Esophagus (tissue), 2 donors: ENCODE measurements at places on chromosomes 13 and 19. TPM values are rescaled to one million over a fixed set of nuclear protein-coding genes. Genes with fewer than 3 reads are reported as not detected.

Gene SCN1B
- polyA plus RNA-seq = 0.73 TPM

Gene UQCR11
- 70.5 TPM for polyA plus RNA-seq

Gene CRX
- polyA plus RNA-seq = not detected

Gene SULT2A1
- 0.02 TPM for polyA plus RNA-seq

Gene SIGLEC12
- 0.02 TPM for polyA plus RNA-seq

Gene IGFL2
- polyA plus RNA-seq = 5.4 TPM

Gene ZNF878
- polyA plus RNA-seq = 0.18 TPM

Gene GFY
- not detected for polyA plus RNA-seq

Gene ACER1
- polyA plus RNA-seq = 7.4 TPM

Gene SUGT1
- polyA plus RNA-seq = 33.7 TPM

Gene ZNF121
- polyA plus RNA-seq = 4.8 TPM

Gene DPY19L3
- 3.1 TPM for polyA plus RNA-seq

Gene LGALS7B
- polyA plus RNA-seq = 3,260 TPM

Gene ERICH6B
- polyA plus RNA-seq = not detected

Gene TMEM91
- polyA plus RNA-seq = 13.8 TPM

Gene OR4F17
- polyA plus RNA-seq = not detected

Gene C19orf85
- 0.04 TPM for polyA plus RNA-seq

Gene BCAM
- polyA plus RNA-seq = 18.0 TPM

Gene NLRP7
- not detected for polyA plus RNA-seq

Gene TRIM13
- polyA plus RNA-seq = 25.1 TPM

Gene REXO1
- polyA plus RNA-seq = 13.9 TPM

Gene SPHK2
- 15.5 TPM for polyA plus RNA-seq

Gene KIR2DL1
- not detected for polyA plus RNA-seq

Gene ZNF534
- 0.05 TPM for polyA plus RNA-seq

Gene TSSK6
- polyA plus RNA-seq = 1.2 TPM

Gene RRAS
- 46.0 TPM for polyA plus RNA-seq

Gene DACH1
- 0.16 TPM for polyA plus RNA-seq

Gene SLITRK5
- polyA plus RNA-seq = 0.02 TPM

Gene CBARP
- polyA plus RNA-seq = 1.3 TPM

Gene MAP4K1
- 3.3 TPM for polyA plus RNA-seq

Gene SHISA2
- polyA plus RNA-seq = 0.04 TPM

Gene CYSLTR2
- 0.07 TPM for polyA plus RNA-seq

Gene LIN7B
- polyA plus RNA-seq = 13.7 TPM
